HepG2 (cell line): ENCODE measurements at places on chromosomes 11 and 22.
A peak's percentile ranks its signal among the peaks of the same experiment; 100 is the strongest.

DNA sequence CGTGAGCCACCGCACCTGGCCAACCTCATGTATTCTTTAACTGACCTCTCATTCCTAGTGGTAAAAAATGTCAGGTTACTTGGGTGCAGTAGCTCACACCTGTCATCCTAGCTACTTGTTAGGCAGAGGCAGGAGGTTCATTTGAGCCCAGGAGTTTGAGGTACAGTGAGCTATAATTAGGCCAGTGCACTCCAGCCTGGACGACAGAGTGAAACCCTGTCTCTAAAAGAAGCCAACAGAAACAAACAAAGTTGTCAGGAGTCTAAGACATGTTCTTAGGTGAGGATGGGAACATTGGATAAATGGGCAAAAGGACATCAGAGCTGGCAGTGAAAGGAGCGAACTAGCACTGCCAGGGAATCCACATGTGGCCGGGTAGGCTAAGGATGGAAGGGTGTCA, 18.1 kb downstream of the MADD start:
- DNase-seq, result no peak

DNA sequence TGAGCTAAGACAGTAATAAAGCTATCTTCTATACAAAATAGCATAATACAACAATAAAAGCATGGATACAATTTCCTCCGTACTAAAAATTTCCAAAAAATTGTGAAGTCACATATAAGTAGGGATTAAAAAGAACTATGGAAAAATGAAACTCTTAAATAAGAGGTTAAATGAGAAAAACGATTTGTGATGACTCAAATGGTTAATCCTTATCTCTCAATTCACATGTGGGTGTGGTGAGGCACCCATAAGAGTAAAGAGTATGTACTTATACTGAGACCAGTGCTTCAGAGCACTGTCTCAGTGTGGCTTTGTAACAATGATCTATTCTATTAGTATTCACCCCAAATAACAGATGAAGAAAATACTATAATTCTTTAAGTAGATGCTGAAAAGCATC, 25.0 kb upstream of the CCDC34 start:
- DNase-seq, result no peak

DNA sequence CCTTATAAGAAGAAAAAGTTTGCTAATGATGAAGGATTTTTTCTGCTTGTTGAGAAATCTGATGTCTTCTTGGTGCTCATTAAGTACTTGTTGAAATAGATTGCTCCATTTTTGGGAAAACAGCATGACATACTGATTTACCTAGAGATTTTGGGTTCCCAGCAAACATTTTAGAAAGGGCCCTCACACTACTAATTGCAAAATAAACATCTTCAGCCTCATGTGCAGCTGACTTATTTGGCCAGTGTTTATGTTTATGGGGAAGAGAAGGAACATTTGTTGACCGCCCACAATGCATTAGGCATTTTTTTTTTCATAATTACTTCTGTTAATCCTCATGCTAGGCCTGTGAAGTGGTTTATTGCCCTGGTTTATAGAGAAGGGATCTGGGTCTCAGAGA, 40.1 kb downstream of the LDLRAD3 start:
- DNase-seq, result no peak

GRCh38 chr22:36863979-36864378, 3.2 kb downstream of the NCF4 start:
- DNase-seq, result no peak

DNA sequence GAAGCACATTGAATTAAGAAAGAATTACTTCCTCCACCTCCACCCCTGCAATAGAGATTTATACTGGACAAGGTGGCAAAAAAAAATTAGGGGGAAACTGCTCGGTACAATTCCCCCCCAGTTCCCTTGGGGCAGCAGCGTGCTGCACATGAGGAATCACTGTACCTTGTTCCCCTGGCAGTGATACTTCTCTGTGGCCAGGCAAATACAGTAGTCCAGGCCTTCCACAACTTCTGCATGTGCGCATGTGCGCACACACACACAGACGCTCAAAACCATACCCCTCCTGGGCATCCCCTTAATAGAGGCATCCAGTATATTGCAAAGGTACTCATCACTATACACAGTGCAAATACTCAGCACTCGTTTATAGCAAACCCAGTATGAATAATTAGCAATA, 68.9 kb downstream of the ARFGAP2 start:
- no peak for DNase-seq

GRCh38 chr11:46331282-46331984, 15.8 kb upstream of the DGKZ start:
- no peak for DNase-seq

DNA sequence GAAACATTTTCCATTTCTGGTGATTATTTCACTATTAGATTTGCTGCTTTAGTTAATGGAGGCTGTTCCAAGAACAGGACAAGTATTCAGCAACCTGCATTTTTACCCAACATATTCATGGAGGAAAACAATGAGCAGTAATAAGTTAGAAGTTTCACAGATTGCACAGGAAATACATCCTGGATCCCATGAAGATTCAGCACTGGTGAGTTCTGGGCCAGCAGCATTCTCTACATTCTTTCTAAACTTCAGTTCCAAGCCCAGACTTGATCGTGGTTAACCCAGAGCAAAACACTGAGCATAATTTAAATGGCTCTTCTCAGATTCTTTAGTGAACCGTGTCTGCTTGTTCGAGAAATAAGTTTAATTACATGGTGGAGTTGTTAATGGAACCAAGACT, 3.8 kb downstream of the FJX1 start:
- DNase-seq, result peak; percentile 6

- no peak for DNase-seq
Observed at GRCh38 chr11:116519499-116519898, 253.3 kb downstream of the BUD13 start.

DNA sequence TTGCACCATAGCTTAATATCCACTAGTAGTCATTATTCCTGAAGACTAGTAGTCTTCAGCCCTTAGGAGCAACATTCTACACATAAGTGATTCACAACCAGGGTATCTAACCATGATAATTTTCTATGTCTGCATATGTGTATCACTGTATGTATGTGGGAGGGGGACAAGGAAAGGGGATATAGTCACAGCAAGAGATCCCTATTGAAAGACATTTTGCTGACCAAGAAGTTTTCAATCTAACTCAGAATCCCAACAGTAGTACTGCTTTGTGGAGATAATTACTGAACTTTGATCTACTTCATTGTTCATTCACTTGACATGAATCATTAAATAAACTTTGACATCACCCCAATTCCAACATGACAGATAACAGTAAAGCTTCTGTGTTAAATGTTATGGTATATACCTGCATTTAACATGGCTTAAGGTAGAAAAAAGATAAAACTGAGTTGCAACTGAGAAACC, 10.3 kb downstream of the PIK3C2A start:
- peak; percentile 93 for DNase-seq

- DNase-seq, result no peak
Observed at GRCh38 chr22:46098525-46099475, 51.5 kb upstream of the PPARA start.

GRCh38 chr11:45468267-45468856, 182.2 kb upstream of the SYT13 start:
- DNase-seq, result no peak

GRCh38 chr11:14722496-14722895, 78.9 kb downstream of the PDE3B start:
- no peak for DNase-seq

DNA sequence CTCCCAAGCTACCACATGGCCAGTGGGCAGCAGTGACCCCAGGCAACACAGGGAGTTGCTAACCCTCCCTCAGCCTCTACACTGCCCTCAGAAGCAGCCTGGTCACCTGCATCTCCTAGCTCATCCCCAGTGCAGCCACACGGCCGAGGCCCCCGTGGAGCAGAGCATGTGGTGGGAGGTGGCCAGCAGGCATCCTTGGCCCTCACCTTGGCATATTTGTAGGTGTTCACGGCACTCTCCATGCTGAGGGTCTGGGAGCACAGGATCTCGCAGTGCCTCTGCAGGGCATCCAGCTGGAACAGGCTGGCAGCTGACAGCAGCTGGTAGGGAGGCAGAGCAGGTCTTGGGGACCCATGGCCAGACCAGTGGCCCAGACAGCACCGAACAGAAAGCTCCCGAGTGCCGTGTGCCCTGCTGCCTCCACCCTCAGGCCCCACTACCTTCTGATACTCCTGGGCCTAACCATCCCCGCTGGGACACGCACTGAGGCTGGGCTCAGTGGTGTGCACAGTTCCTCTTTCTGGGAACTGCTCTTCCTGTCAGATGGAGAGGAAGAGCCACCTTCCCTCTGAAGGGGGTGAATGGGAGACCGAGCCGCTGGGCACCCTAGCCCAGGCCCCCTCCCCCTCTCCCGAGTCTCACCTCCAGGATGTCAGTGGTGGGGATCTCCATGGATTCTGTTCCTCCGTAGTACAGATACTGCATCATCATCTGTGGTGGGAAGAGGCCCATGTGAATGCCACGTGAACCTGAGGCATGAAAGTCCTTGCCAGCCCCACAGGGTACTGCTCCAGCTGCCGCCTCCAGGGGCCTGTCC, 48.8 kb downstream of the NAT10 start:
- DNase-seq, result no peak
